GM06990 (cell line): ENCODE measurements at places on chromosomes 3 and 15.

DNA sequence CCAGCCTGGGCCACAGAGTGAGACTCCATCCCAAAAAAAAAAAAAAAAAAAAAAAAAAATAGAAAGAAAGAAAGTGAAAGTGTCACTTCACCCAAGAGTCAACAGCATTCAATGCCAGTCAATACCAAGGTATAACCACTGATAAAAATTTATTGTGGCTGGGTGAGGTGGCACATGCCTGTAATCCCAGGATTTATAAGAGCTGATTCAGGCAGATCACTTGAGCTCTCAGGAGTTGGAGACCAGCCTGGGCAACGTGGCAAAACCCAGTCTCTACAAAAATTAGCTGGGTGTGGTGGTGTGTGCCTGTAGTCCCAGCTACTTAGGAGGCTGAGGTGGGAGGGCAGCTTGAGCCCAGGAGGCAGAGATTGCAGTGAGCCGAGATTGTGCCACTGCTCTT is 46.5 kb upstream of the PIK3CB start:
- DNase-seq = no peak

DNA sequence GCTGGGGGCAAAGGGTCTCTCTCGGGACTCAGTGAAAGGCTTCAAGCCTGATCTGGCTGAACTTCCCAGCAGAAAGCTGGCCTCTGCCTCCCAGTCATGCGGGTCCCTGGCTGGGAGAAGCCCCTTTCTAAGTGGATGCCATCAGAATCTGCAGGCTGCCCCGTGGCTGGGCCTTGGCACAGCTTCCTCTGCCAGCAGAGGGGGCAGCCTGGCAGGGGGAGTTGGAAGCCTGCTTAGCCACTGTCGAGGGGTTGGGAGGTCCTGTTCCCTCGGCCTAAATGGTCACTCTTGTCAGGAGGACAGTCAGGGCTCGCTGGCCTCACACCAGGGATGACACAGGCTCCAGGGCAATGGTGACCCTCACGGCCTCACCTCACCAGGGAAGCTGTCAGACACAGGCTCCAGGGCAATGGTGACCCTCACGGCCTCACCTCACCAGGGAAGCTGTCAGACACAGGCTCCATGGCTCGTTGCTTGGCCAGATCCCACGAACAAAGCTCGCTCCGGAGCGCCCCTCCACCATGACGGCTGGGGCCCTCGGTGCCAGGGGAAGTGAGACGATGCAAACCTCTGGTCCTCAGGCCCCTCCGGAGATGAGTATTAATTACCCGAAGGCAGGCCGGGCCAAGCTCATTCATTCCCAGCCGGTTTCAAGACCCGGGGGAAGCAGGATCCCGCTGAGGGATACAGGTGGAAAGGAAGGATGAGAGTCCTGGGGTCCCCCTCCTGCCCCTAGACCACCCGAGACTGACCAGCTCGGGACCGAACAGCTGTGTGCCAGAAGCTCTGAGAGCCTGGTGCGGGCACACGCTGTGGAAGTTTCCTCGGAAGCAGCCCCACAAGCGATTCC is 151.0 kb downstream of the CHSY1 start:
- DNase-seq = no peak

- DNase-seq = no peak
Observed at GRCh38 chr15:82999905-83000671, 11.4 kb downstream of the C15orf40 start.

- DNase-seq = no peak
Observed at GRCh38 chr3:55442861-55443260, 44.2 kb downstream of the WNT5A start.

DNA sequence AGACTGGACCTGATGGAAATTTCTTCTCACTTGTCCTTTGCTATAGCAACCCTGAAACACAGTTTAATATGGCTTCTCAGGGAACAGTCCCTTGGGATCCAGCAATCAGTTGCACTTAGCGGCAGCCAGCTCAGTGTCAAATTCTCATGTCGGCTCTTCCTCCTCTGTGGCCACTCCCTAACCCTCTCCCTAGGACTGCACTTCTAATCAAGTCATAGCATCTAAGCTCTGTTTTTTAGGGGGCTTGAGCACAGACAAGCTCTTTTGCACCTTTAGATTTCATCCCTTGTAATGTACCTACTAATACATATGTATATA is 250.5 kb upstream of the TLE3 start:
- no peak for DNase-seq

DNA sequence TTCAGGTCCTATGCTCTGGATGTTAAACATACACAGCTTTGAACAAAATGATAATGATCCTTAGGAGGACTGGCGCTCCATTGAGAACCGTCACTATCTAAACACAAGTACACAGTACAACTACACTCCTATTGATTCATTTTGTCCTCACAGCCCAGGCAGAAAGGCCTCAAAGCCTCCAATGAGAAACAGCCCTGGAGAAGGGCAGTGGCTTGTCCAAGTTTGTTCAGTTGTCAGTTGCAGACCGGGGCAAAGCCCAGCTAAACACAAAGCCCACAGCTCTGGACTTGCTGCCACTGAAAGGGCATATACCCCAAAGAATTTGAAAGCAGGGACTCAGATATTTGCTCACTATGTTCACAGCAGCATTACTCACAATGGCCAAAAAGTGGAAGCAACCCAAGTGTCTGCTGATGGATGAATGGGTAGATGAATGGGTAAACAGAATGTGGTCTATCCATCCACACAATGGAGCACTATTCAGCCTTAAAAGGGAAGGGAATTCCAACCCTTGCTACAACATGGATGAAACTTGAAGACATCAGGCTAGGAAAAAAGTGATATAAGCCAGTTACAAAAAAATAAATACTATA is 34.7 kb downstream of the NUP210 start:
- no peak for DNase-seq

DNA sequence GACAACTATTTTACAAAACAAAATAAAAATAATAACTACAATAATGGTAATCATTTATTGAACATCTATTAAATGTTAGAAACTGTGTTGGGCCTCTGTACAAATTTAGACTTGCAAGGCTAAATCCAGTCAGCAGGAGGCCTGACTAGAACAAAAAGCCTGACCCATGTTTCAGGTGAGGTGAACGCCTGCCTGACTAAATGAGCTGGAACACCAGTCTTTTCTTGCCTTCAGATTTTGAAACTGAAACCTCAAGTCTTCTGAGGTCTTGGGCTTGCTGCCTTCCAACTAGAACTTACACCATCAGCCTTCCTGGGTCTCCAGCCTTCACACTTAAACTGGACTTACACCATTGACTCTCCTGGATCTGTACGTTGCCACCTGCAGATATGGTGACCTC is 706.9 kb downstream of the TBL1XR1 start:
- DNase-seq = no peak

DNA sequence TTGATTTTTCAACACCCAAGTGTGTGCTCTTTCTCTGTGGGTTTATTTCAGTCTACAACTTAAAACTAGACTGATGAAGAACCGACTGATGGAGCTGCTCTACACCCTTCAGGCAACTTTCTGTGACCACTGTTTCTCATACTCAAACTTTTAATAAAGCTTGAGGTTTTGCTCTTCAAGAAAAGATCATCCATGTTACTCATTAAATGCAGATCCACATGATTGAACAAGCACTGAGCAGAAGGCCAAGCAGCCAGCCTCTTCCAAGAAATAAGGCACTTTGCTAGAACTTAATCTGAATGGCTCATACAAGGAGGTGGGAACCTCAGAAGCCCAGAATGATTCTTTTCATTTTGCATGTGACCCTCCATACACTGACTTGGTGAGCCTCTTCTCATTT is 8.7 kb downstream of the SLC27A2 start:
- DNase-seq = no peak

- no peak for DNase-seq
Observed at GRCh38 chr3:151459358-151459757, 1.5 kb downstream of the IGSF10 start.

DNA sequence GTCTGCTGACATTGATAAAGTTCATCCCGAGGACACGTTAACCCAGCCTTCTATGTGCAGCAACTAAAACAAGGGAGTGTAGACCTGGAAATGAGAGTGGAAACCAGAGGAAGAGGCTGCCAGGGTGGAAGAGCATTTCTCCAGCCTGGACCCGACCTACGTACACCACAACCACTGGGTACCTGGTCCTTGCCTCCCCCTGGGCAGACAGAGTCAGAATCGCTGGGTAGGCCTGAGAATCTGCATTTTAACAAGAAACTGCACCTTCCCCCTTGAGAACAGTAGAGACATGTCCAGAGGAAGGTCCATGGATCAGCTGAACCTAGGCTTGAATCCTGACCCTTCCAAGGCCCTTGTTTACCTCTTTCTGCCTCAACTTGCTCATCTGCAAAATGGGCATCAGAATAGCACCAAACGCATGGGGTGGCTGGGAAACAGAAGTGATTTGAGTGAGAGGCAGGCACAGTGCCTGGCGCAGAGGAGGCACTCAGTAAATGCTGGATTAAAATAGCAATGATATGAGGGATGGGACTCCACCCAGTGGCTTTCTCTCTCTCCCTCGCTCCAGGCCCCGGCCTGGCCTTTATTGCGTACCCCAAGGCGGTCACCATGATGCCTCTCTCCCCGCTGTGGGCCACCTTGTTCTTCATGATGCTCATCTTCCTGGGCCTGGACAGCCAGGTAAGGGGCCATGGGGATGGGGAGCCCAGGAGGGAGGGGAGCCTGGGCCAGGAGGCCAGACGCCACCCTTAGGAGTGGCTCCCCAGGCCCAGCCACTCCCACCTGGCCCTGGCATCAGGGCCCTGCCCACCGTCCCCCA is 66.9 kb upstream of the SLC6A1 start:
- no peak for DNase-seq

DNA sequence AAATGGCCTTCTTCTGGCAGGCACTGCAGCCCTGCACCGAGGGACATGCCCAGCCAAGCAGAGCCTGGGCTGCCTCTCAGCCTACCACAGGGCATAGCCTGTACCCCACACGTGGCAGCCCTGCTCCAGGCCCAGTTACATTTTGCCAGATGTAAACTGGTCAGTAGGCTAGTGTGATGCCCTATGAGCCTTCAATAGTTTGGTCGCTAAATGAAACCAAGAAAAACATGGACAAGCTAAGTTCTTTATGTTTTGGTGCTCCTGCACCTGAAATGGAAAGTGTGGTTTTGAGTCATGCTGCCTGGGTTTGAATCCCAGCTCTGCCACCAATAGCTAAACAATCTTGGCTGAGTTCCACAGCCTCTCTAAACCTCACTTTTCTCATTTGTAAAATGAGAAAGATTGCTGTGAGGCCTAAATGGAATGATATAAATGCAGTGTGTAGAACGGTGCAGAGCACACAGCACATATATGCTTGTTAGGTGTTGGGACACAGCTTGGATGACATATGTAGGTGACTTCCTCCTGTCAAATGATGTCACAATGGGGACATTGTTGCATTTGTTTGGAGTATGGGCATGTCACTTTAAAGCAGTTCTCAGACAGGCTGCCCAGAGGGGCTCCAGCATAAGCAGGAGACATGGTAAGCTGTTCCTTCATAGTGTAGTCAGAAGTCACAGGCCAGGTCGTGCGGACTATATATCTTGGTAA is 57.4 kb downstream of the ZBTB38 start:
- DNase-seq = no peak

DNA sequence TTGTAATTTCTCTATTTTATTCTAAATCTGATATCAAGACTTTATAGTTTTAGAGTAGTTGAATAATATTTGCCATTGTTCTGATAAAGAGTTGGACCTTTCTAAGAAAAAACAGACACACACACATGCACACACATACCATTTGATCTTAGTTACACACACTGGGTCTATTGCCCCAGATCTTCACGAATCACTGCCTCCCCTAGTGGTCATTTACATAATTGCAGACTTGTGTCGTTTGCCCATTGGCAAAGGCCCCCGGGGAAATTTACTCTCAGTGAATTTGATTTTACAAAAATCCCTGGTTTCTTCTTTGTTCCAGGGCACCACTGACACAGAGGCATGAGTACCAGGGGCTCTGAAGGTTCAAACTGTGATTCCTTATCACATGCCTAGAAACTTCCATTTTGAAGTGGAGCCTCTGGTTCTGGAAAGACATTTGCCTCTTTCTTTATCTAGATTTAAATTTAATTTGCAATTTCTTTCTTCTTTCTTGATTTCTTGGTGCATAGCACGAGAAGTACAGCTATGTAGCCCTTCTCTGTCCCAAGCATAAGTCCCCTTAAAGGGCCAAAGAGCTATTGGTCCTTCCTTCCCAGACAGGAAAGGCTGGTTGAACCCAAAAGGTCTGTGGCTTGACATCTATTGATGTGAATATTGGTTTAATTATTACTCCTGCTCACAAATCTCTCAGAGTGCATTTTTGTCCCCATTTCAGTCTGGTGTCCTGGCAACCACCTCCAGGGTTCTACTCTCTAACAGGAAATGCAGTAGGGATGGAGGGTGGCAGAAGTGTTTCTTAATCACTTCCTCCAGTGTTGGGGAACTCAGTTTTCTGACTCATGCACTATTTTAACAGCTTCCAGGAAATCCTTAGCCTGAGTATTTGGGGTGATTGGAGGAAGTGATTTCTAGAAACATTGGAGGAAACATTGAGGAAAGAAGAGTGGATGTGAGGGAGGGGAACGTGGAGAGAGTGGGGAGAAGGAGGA is 32.4 kb upstream of the SLC6A11 start:
- no peak for DNase-seq

DNA sequence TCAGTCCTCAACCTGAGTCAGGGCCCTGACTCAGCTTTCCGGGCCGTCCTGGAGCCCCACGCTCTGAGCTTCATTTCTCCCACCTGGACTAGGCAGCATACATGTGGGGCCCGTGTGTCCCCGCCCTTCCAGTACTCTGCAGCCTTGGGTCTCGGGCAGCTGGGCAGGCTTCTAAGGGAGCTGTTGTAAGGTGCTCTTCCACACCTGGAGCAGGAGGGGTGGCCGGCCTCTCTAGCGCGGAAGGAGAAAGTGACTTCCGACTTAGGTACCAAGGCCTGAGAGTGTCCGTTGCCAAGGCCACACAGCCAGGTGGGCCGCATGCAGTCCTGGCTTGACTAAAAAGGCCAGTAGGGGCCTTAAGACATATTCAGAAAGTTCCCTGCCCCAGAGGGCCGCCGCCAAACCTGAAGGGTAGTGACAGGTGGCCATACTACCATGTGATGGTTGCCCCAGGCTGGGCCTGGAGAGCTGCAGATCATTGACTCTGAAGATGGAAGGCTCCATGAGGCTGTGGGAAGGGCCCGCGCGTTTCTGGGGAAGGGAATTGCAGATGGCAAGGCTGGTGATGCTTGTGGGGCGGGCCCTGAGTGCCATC is 9.4 kb upstream of the SEMA3B start:
- DNase-seq = no peak

DNA sequence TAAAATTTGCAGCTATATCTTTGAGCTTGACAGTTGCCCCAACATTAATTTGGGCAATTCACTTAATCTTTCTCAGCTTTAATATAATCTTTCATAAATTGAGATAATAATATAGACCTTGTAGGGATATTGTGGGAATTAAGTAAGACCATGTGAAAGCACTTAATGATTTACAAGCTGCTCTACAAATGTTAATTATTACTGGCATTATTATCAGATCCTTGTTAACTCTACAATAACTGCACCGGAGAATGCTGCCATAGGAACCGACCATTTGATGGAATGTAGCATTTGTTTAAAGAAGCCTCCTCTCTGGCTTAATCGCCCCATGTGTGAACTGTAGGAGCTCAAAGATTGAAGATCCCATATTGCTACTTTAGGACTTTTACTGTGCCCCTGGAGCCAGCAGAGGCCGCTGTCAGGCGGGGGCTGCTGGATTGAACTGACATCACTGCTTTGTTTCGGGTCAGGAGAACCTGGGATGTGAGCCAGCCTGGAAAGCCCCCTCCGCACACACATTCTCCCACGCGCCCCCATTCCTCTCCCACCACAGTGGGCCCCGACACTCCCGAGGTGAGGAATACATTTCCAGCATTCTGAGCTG is 154.2 kb upstream of the TNIK start:
- peak; percentile 6 for DNase-seq
